ENCODE measurements at places on chromosomes 7 and 10.

- DNase-seq = no peak
Observed at GRCh38 chr7:27501001-27501400, 161.7 kb downstream of the HIBADH start.

DNA sequence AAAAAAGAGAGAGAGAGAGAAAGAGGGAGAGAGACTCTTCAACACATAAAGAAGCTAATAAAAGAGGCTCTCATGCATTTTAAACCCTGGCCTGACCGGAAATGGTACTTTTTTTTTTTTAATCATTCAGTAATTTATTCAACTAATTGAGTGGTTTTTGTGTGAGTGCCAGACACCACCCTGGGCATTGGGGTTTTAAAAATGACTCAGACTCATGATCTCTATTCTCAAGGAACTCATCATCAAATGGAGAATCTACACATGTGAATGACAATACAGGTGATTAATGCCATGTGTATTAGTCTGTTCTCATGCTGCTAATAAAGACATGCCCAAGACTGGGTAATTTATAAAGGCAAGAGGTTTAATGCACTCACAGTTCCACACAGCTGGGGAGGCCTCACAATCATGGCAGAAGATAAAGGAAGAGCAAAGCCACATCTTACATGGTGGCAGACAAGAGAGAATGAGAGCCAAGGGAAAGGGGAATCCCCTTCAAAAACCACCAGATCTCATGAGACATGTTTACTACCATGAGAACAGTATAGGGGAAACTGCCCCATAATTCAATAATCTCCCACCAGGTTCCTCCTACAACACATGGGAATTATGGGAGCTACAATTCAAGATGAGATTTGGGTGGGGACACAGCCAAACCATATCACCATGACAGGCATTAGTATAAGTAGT, 158.5 kb upstream of the AUTS2 start:
- DNase-seq = no peak

DNA sequence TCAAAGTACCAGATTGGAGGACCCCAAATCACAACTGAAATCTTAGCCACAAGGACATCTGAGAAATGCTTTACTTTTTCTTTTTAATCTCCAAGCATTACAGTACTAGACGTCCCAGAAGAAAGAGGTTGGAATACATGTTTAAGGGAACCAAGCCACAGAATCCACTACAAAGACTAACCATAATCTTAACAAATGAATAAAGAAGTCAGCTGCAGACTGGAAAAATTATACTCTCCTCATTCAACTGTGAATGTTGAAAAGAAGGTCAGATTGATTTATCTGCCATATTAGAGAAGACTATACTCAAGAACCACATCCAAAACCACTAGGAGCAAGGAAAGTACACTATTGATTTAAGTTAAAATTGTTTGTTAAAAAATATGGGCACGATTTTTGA, 102.1 kb upstream of the ABCB5 start:
- DNase-seq = no peak

DNA sequence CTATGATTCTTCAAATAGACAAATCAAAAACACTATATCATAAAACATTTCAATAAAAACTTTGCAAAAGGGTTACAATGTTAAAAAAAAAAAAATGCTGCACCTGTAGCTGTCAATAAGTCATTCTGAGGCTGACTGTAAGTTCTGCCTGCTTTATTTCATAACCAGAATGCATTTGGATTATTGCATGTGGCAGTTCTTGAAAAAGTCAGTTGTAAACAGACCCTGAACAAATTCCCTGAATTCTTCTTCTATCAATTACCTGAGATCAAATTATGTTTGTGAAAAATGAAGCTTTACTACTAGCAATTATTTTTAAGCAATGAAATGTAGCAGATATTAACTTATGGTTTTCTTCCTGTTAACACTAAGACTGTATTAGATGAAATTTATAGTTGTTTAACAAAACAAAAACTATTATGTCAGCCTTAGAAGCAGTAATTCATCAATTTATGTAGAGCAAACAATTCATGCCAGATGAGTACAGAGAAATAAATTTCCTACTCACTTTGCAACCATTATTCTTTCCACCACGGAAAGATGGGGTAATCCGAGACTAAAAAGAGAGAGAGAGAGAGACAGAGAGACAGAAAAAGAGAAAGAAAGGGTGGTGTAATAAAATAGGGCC, 107.8 kb downstream of the SFMBT2 start:
- DNase-seq = no peak

GRCh38 chr10:125160856-125161706, 718 bp upstream of the CTBP2 start:
- peak; percentile 43 for DNase-seq

DNA sequence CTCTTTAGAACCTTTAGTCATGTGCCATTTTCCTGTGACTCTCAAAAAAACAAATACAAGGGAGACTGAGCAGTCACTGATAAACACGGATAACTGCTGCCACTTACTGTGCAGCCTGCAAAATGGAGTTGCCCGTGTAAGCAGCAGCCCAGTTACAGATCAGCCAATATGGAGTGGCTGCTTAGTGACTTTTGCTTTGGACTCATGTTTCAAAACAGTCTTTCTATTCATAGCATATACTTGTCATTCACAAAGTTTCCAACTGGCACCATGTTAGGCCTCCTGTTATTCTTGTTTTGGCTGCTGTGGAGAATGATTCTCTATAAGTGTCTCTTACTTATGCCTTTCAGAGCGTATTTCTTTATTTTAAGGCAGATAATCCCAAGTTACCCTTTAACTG, 3.0 kb downstream of the FAM204A start:
- no peak for DNase-seq

DNA sequence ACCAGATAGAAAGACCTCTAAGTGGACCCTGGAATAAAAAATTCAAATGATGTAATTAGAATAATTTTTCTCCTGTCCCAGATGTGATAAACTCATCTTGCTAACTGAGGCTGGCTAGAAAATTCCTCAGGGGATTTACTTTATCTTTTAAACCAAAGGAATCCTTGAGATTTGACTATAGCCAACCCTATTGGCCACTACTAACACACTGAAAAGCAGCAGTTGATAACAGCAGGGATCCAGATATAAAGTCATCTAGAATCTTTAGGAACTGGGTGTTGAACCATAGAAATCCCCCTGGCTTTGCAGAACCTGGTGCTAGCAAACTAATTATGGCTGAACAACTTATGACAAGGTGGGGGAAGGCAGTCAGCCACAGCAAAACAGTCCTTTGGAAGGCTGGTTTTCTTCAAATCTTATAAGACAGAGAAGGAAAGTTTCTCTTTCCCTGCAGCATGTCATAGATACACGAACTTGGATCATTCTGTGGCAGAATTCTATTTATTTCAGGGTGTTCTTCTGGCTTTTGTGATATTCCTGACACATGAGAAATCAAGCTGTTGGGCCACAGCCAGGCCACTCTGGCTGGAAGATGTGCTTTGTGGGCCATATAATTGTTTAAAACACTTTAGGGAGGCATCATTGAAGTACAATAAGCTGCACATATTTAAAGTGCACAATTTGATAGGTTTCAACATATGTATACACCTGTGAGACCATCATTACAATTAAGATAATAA, 643.6 kb downstream of the SORCS3 start:
- no peak for DNase-seq

DNA sequence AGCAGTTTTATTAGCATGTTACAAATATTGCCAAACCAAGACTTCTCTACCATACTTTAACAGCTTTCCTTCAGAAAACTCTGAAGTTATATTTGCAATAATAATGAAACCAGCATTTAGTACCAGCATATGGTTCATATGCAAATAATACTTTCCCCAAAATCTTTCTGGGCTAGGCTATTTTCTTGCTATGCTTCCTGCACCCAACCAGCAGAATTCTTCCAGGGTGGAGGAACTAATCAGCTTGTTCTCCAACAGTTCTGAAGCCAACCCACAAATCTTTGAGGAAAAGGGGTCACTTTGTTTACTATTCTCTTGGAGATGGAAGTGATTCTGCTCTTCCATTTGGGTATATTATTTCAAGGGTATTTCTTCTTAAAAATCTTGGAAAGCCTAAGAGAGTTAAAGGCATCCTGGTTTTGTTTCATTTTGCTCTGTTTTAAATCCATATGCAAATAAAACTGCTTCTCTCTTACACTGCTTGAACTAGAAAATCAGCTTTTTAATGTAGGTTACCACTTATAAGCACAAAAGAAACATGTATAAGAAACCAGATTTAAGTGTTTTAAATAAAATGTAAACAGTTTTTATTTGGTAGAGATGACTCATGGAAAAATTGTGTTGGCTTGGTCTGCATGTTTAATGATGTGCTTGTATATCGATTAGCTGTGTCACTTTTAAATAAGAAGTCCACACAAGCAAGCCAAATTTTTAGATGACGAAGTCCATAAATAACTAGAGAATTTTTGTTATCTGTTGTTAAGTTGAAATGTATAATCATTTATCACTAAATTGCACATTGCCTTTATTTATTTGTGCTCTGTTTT, 103.7 kb downstream of the HECTD2 start:
- DNase-seq = no peak

DNA sequence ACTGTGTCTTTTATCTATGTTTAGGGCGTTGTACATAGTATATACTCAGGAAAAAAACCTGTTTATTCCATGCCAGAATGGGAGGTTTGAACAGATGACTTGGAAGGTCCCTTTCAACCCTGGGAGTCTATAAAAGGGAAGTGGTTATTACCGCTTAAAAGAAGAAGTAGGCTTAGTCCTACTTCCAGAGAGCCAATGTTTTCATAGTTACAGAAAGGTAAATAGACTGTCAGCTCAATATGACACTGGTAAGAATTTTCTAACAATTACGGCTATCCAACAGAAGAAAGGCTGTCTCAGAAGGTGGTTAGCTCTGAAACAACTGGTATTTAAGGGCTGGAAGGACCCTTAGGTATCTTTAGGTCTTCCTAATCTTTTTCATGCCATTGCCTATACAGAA, 1.1 kb upstream of the TFAM start:
- DNase-seq = no peak

DNA sequence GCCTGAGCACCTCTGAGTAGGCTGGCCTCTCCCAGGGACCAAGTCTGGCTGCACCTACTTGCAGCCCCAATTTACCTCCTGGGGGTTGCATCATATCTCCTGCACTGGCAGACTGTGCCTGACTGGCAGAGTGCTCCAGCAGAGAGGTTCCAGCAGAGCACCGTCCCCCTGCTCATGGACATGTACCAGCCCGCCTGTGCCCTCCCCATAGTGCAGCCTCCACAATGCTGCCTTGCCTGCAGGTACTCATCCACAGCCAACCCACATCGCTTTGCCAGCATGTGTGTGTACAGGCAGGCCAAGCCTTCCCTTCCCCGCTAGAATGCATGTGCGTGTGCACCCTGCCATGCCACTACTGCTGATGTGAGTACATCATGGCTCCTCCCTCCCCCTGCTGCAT, 105.5 kb upstream of the NPSR1 start:
- no peak for DNase-seq

All from stimulated activated CD8-positive, alpha-beta memory T cell treated with anti-CD3 and anti-CD28 coated beads, Interleukin-4, amount 100 ng/mL, for 48 hours (primary cell).